Jurkat, Clone E6-1 (cell line): ENCODE measurements at places on chromosomes 2 and 18.

DNA sequence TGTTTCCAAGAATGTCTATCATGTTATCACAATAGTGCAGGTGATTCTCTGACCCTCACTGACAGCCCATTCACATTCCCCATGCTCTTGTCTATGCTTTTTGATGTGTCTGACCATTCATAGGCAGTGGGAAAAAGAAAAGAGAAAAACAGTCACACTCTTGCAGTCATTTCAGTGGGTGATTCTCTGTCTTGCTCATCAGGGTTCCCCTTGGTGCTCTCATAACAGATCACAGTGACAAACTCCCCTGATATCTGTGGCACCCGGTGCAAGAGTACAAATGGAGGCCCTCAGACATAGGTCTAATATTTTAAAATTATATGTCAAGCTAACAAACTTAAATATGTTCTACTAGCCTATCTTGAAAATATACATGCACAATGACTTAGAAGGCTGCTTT lies 72.7 kb upstream of the PPP1CB start:
- DNase-seq: no peak

DNA sequence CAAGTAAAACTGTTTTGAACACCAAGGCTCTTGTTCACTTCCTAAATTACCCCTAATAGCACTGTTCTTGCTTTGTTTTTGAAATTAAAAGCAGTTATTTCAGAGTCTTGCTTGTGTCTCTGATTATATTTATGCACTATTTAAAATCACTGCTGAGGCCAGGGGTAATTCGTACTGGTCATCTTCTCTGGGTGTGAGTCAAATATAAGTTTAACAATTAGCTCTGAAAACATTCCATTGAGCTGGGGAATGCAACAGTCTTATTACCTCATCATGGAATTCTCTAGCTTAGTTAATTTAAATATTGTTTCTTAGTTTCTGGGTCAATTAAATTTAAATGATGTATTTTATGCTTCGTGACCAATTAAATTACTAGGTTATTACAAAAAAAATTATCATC lies 135.0 kb downstream of the MEIS1 start:
- DNase-seq: no peak

GRCh38 chr2:25131567-25132298 lies 36.6 kb downstream of the POMC start:
- DNase-seq: no peak

- DNase-seq: no peak
Observed at GRCh38 chr2:12721566-12722446, 5.1 kb downstream of the TRIB2 start.

DNA sequence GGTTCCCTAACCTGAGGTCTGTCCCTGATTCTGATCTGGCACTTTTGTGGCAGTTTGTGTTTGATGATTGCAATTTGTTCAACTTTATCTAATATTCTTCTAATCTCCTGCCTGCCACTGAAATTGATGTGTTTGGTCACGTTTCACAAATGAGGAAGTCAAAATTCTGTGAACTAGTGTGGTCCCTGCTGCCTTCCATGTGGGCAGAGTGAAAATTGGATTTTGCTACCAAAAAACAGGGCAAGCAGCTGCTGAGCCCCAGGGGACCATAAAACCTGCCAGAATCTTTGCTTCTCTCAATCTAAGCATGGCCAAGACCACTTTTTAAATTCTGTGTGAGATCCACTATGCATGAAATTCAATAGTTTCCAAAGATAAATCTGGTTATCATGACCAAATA lies 195.5 kb upstream of the CYRIA start:
- no peak for DNase-seq
